Tibial artery (tissue), 4 donors: ENCODE measurements at places on chromosomes 11 and 22.

DNA sequence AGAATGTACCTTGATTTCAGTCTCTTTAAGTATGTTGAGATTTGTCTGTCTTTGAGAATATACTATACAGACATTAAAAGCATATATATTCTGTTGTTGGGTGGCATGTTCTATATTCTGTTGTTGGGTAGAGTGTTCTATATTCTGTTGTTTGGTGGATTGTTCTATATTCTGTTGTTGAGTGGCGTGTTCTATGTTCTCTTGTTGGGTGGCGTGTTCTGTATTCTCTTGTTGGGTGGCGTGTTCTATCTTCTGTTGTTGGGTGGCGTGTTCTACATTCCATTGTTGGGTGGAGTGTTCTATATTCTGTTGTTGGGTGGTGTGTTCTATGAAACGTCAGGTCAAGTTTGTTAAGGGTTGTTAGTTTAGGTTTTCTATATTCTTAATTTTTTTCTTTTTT lies 27.1 kb upstream of the CTTN start:
- DNase-seq: no peak
- H3K27me3 ChIP-seq: no peaks in the 10 kb centered on the region
- H3K4me3 ChIP-seq: no peak overlapping the region
- H3K36me3 ChIP-seq: peaks cover 61% of the 10 kb centered on the region
- H3K27ac ChIP-seq: no peak overlapping the region
- no peaks in the 10 kb centered on the region for H3K4me1 ChIP-seq

GRCh38 chr11:75371949-75372876 lies 20.8 kb upstream of the ARRB1 start:
- H3K27me3 ChIP-seq: peaks cover 4% of the 10 kb centered on the region
- no peak overlapping the region for H3K4me3 ChIP-seq
- H3K36me3 ChIP-seq: no peaks in the 10 kb centered on the region
- DNase-seq: no peak
- no peaks in the 10 kb centered on the region for H3K4me1 ChIP-seq

DNA sequence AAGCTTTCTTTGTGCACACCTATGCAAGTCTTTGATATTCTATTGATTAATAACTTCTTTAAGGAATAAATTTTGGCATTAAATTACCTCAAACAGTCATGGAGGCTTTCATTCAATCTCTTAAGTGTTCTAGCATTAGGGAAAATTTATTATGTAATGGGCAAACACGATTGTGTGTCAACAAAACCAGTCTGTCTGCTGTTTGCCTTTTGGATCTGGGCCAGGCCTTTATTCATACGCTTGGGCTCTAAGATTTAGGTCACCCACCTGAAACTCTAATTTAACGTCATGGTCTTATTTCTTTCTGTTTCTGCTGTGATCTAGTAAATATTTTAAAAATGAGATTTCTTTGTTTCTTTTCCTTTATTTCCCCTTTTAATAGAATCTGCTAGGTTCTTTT lies 1270.6 kb downstream of the LRRC4C start:
- no peak overlapping the region for H3K27ac ChIP-seq
- no peaks in the 10 kb centered on the region for H3K4me1 ChIP-seq
- no peaks in the 10 kb centered on the region for H3K36me3 ChIP-seq
- no peak for DNase-seq

GRCh38 chr22:48697694-48698276 lies 1129.9 kb downstream of the BRD1 start:
- H3K4me1 ChIP-seq: no peaks in the 10 kb centered on the region
- H3K4me3 ChIP-seq: no peak overlapping the region
- H3K36me3 ChIP-seq: no peaks in the 10 kb centered on the region
- H3K27me3 ChIP-seq: no peaks in the 10 kb centered on the region
- H3K27ac ChIP-seq: no peak overlapping the region

DNA sequence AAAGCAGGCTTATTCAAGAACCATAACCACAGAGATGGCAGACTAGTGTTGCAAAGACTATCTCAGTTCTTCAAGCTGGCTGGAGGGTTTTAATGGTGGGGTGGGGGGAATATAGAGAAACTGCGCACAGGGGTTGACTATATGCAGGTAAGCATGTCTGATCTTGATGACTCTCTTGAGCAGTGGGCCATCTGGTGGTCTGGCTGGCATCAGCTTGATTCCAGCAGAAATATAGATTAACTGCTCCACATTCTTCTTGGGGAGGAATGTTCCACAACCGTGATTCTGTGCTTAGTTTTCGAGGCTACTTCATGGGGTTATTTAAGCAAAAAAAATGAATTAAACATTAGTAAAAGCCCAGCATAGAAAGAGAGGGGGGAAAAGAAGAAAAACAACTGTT lies 158.8 kb upstream of the PGR start:
- DNase-seq: no peak
- no peak overlapping the region for H3K4me3 ChIP-seq
- no peaks in the 10 kb centered on the region for H3K4me1 ChIP-seq
- H3K27me3 ChIP-seq: no peaks in the 10 kb centered on the region
- no peaks in the 10 kb centered on the region for H3K36me3 ChIP-seq

DNA sequence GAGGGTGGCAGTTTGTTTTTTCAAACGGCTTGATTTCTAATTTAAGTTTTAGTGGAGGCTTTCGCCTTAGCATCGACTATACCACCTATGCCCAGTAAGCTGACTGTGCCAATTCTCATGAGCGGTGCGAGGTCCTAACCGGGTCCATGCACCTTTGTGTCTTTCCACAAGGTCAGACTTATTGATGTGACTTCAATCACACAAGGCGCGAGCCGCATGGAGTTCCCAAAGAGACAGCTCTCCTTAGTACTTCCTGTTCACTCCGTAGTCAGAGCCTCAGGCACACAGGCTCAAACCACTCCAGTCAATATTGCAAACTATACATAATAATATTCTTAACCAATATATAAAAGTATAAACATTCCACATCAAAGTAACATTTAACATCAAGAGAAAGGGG lies 18.2 kb downstream of the ST14 start:
- no peak overlapping the region for H3K27ac ChIP-seq
- H3K4me3 ChIP-seq: no peak overlapping the region
- no peaks in the 10 kb centered on the region for H3K36me3 ChIP-seq
- no peaks in the 10 kb centered on the region for H3K4me1 ChIP-seq

DNA sequence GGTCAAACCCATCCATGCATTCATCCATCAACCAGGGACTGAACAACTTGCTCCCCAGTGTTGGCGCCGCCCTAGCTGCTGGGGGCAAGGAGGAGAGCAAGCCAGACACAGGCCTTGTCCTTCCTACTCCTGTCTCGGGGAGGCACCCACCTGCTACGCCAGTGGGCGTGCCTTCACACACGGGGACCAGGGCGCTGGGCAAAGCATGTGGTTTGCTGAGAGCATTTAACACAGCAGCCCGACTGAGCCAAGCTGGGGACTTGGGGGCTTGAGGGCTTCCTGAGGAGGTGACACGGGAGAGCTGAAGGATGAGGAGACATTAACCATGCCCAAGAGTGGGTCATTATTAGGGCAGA lies 30.6 kb downstream of the CACNA1I start:
- H3K4me1 ChIP-seq: no peaks in the 10 kb centered on the region
- H3K27ac ChIP-seq: no peak overlapping the region
- no peak overlapping the region for H3K4me3 ChIP-seq
- DNase-seq: no peak
- no peaks in the 10 kb centered on the region for H3K27me3 ChIP-seq
